Colonic mucosa (tissue), 4 donors: ENCODE measurements at places on chromosomes 12 and 14. TPM values are rescaled to one million over a fixed set of nuclear protein-coding genes. Genes with fewer than 3 reads are reported as not detected.

Gene KLRC2
- not detected for total RNA-seq

Gene ACRBP
- total RNA-seq = 1.9 TPM

Gene PLEKHH1
- total RNA-seq = 63.1 TPM

Gene NKX2-1
- total RNA-seq = not detected

Gene NR4A1
- total RNA-seq = 51.1 TPM

DNA sequence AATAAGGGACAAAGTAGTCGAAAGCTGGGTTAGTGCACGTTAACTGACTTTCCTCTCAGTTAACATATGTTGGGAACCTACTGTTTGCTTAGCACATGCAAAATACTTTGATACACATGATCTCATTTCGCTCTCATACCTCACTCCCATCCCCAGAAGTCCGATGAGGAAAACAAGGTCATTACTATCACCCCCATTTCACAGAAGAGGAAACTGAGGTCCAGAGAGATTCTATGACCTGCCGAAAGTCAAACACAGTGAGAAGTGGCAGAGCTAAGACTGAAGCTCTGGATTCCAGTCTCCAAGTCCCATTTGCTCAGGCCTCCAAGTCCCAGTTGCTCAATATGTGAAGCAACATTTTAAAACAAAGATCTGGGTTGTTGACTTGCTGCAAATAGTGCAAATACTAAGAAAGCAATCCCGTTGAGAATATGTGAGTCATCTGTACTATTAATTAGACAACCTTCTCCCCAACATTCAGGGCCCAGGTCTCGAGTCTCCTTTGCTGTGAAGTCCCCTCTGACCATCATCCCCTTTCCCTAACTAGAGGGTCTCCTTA, 170.6 kb upstream of the PWP1 start:
- no peak for DNase-seq
- H3K27me3 ChIP-seq = no peaks in the 10 kb centered on the region
- no peaks in the 10 kb centered on the region for H3K4me1 ChIP-seq
- no peak overlapping the region for H3K27ac ChIP-seq
- no peak overlapping the region for H3K4me3 ChIP-seq
- H3K36me3 ChIP-seq = no peaks in the 10 kb centered on the region

DNA sequence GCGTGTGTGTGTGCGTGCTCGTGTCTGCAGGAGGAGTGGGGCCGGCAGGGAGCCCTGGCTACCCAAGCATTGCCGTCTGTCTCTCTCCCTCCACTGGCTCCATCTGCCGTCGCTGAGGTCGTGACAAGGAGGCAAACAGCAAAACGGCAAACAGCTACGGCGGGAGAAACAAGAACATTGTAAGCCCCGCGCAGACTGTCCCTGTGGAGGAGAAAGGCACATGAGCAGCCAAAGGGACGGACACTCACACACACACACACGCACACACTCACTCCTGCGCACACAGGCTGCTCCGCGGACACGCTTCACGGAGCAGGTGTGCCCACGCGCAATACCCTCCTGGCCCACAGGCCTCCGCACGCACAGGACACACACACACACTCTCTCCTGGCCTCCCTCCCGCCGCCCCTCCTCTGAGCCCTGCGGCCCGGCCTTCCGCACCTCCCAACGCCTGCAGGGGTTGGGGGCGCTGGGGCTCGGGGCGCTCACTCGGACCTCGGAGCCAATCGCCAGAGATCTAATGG, 905 bp downstream of the CISTR start:
- DNase-seq = no peak
- peaks cover 8% of the 10 kb centered on the region for H3K4me1 ChIP-seq
- H3K36me3 ChIP-seq = no peaks in the 10 kb centered on the region
- no peak overlapping the region for H3K27ac ChIP-seq

DNA sequence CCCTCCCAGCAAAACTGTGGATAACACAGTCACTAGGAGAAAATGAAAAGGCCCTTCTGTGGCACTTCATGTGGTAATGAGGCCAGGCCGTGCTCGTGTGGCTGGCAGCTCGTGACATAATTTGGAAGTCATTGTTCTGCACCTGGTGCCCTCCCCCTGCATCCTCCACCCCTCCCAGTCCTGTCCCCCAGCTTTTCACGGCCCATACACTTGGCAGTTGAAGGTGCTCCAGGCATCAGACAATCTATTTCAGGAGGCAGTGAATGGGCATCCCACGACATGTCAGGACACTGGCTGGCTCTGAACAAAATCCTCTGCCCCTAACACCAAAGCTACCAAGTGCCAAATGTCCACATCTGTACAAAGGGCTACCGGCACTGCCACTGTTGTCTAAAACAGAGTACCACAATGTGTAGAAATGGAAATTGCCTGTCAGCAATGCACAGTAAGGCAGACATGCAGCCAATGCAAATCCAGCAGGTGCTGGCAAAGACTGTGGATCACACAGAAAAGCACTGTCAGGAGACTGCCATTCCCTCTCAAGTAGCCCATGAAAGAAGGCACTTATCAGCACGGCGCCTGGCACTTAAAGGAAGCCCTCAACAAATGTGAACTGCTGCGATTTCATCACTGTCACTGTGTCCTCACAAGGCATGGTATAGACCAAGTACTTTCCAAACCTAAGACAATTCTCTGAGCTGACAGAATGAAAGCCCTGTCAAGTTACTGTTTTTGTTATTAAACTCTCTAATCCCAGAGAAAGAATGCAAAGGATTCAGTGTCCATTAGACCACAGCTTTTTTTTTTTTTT, 39.1 kb downstream of the CORO1C start:
- DNase-seq = peak; percentile 30
- peak overlapping the region; percentile 67 for H3K27ac ChIP-seq
- peaks cover 8% of the 10 kb centered on the region for H3K4me1 ChIP-seq
- H3K4me3 ChIP-seq = no peak overlapping the region

GRCh38 chr12:90410962-90411361, 544.0 kb downstream of the CCER1 start:
- H3K36me3 ChIP-seq = no peaks in the 10 kb centered on the region
- no peak overlapping the region for H3K4me3 ChIP-seq
- no peaks in the 10 kb centered on the region for H3K27me3 ChIP-seq
- no peak overlapping the region for H3K27ac ChIP-seq
- DNase-seq = no peak

DNA sequence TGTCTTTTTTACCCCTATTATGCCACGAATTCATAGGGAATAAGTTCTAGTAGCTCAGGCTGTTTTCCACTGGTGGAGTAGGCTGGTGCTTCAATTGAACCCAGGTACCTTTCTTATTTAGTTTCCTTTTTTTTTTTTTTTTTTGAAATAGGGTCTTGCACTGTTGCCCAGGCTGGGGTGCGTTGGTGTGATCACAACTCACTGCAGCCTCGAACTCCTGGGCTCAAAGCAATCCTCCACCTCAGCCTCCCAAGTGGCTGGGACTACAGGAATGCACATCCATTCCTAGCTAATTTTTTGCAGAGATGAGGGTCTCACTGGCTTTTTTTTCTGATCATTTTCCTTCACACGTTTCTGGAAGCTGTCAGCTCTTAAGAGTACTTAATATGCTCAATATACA, 2.7 kb downstream of the CREBL2 start:
- H3K27ac ChIP-seq = no peak overlapping the region
- H3K27me3 ChIP-seq = no peaks in the 10 kb centered on the region
- no peak for DNase-seq
- no peak overlapping the region for H3K4me3 ChIP-seq

- no peaks in the 10 kb centered on the region for H3K36me3 ChIP-seq
- H3K27me3 ChIP-seq = peaks cover 28% of the 10 kb centered on the region
- no peak overlapping the region for H3K27ac ChIP-seq
- no peak overlapping the region for H3K4me3 ChIP-seq
- H3K4me1 ChIP-seq = no peaks in the 10 kb centered on the region
Measured at GRCh38 chr12:5437182-5437583, 5.3 kb downstream of the NTF3 start.

GRCh38 chr14:77276959-77277358, 6.0 kb upstream of the NGB start:
- no peaks in the 10 kb centered on the region for H3K36me3 ChIP-seq
- DNase-seq = no peak
- no peaks in the 10 kb centered on the region for H3K4me1 ChIP-seq
- no peak overlapping the region for H3K27ac ChIP-seq
- no peaks in the 10 kb centered on the region for H3K27me3 ChIP-seq
- H3K4me3 ChIP-seq = no peak overlapping the region

GRCh38 chr14:71932229-71932981, at the start of gene RGS6:
TSS of gene RGS6 (plus strand) at chr14:71932429.
- H3K4me3 ChIP-seq = peak within 1 kb of the TSS; percentile 15
- H3K4me1 ChIP-seq = peaks cover 3% of the 10 kb centered on the region
- H3K27ac ChIP-seq = no peak within 1 kb of the TSS
- peaks cover 26% of the 10 kb centered on the region for H3K27me3 ChIP-seq
- DNase-seq = peak; percentile 28
- H3K36me3 ChIP-seq = no peaks in the 10 kb centered on the region

GRCh38 chr14:51867741-51868140, 7.3 kb downstream of the GNG2 start:
- no peaks in the 10 kb centered on the region for H3K27me3 ChIP-seq
- no peaks in the 10 kb centered on the region for H3K4me1 ChIP-seq
- DNase-seq = no peak
- no peak overlapping the region for H3K27ac ChIP-seq
- no peak overlapping the region for H3K4me3 ChIP-seq

DNA sequence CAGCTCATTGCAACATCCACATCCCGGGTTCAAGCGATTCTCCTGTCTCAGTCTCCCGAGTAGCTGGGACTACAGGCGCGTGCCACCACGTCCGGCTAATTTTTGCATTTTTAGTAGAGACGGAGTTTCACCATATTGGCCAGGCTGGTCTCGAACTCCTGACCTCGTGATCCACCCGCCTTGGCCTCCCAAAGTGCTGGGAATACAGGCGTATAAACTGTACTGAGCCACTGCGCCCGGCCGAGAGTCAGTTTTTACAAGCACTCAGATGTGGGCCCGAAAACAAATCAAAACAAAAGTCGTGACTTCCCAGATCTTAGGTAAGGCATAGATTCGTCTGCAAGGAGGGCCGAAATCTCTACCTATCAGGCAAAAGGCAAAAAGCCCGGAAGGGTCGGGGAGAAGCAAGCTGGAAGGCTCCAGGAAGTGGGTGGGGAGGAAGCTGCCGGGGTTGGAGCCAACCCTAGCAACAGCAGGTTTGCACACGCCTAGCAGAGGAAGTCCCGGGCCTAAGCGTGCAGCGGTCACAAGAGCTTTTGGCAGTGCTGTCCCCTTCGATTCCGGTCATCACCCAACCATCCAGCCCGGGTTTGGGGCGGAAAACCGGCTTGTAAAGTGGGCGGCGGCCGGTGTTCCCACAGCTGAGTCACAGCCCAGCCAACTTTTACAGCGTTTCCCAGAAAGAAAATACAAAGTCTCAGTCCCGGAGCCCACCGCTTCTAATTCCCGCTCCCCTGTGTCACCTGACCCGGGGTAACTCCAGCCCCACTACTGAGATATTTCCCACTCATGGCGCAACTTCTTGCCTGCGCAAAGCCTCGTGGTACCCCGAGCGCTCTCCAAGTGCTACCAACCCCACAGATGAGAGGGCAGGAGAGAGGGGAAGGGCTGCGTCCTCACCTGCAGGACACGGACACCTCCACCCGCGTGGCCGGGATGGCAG, 583 bp downstream of the CPNE8 start:
- no peaks in the 10 kb centered on the region for H3K36me3 ChIP-seq
- no peaks in the 10 kb centered on the region for H3K27me3 ChIP-seq
- no peaks in the 10 kb centered on the region for H3K4me1 ChIP-seq
- H3K27ac ChIP-seq = peak overlapping the region; percentile 97

DNA sequence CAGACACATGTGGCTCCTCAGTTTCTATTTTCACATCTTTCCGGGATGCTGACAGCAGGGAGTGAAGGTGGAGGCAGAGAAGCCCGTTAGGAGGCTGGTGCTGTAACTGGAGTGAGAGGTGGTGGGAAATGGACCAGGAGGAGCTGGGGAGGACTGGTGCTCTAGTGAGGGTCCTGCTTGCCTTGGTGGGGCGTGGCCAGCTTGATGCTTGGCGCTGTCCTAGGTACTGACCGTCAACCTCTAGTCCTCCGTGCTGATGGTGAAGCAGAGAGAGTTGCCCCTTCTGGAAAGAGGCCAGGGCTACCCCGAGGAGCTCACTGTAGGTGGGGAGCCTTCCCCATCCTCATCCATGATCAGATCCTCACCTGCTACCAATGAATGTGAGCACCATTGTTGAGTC, 1.4 kb downstream of the TRMT61A start:
- H3K4me3 ChIP-seq = no peak overlapping the region
- DNase-seq = no peak
- no peaks in the 10 kb centered on the region for H3K36me3 ChIP-seq
- H3K4me1 ChIP-seq = peaks cover 30% of the 10 kb centered on the region
- H3K27ac ChIP-seq = no peak overlapping the region
- H3K27me3 ChIP-seq = no peaks in the 10 kb centered on the region

- no peaks in the 10 kb centered on the region for H3K27me3 ChIP-seq
- no peaks in the 10 kb centered on the region for H3K36me3 ChIP-seq
Measured at GRCh38 chr12:49705479-49706134, 1.6 kb downstream of the FMNL3 start.

GRCh38 chr12:104635607-104636343, 179.0 kb downstream of the CHST11 start:
- no peaks in the 10 kb centered on the region for H3K27me3 ChIP-seq
- H3K36me3 ChIP-seq = no peaks in the 10 kb centered on the region
- H3K4me3 ChIP-seq = no peak overlapping the region
- no peaks in the 10 kb centered on the region for H3K4me1 ChIP-seq
